Large intestine (tissue), 12 donors: ENCODE measurements at places on chromosomes 4 and X. TPM values are rescaled to one million over a fixed set of nuclear protein-coding genes. Genes with fewer than 3 reads are reported as not detected.

DNA sequence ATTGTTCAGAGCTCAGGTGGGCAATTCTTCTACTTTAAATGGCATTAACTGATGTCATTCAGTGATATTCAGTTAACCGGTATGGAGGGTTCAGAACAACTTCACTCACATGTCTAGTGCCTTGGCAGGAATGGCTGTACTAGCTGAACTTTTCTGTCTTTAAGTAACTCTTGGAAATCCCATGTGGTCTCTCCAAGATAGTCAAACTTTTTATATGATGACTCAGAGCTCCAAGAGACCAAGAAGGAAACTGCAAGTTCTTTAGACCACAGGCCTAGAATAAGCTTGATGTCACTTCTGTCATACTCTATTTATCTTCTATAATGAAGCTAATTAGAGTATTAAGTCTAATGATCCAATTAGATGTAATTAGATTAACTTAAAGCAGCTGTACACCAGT is 24.9 kb downstream of the LHFPL1 start:
- no peak for DNase-seq
- no peak overlapping the region for H3K4me3 ChIP-seq

DNA sequence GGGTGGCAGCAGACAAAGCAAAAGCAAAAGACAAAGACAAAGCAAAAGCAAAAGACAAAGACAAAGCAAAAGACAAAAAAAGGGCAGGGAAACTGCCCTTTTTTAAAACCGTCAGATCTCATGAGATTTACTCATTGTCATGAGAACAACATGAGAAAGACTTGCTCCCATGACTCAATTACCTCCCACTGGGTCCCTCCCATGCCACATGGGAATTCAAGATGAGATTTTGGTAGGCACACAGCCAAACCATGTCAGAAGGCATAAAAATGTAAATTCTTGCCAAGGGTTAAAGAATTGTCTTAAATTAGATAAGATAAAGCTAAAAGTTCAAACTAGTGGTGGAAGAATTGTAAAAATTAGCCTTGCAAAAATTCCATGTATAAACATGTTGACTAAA is 419.7 kb downstream of the TRAM1L1 start:
- H3K36me3 ChIP-seq = no peaks in the 10 kb centered on the region
- no peak overlapping the region for H3K27ac ChIP-seq
- no peak overlapping the region for H3K4me3 ChIP-seq
- H3K27me3 ChIP-seq = no peaks in the 10 kb centered on the region
- H3K4me1 ChIP-seq = no peaks in the 10 kb centered on the region
- DNase-seq = no peak

S100P gene
- polyA plus RNA-seq = 5.0 TPM

DNA sequence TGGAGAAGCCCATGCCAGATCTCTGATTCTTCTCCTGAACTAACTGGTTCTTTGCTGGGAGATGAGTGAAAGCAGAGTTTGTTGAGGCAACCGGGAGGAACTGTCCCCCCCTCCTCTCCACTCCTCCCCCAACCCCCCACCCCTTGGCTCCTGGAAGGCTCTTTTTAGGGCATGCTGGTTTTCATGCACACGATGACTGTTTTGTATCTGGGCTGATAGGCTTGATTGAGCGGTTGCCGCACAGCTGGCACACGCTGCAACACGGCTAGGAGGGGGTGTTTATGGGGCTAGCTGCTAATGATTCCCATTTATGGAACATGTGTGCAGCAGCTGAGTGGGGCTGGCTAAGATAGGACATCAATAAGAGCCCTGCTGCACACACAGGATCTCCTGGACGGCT is 137.2 kb downstream of the SMIM20 start:
- H3K27me3 ChIP-seq = no peaks in the 10 kb centered on the region
- no peak overlapping the region for H3K27ac ChIP-seq
- peaks cover 3% of the 10 kb centered on the region for H3K4me1 ChIP-seq

DNA sequence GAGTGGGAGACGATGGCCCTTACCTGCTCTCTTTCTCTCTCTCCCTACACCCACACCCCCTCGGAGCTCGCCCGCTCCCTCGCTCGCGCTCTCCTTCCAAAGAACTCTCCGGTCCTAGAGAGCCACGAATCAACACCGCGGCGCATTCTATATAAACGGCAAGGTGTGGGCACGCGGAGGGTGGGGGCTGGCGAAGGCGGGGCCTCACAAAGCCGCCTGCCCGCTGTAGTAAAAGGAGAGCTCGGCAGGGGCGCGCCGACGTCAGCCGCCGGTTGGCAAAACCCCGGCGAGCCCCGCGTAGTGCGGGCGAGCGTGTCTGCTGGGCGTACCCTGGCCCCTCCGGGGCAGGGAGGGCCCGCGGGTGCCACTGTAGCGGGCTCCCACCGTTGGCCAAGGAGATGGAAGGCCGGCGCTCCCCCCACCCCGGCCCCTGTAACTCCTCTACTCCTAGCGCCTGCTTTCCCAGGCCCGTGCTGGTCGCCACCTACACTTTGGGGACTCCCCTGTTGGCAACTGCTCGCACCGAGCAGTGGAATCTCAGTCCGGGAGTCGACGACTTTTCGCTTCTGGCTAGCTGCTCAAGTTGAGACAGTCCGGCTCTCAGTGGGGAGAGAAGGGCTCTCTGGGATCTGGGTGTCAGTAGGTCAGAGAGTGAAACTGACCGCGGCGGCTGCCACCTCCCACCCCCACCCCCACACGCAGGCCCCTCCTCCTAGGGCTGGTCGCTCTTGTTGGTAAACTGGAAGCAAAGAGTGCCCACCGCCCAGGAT is 325.5 kb upstream of the F9 start:
- H3K4me3 ChIP-seq = peak overlapping the region; percentile 33
- no peaks in the 10 kb centered on the region for H3K4me1 ChIP-seq
- DNase-seq = peak; percentile 18
- no peak overlapping the region for H3K27ac ChIP-seq
- peaks cover 40% of the 10 kb centered on the region for H3K27me3 ChIP-seq

RBM46 gene
- polyA plus RNA-seq = 0.06 TPM

- DNase-seq = no peak
- no peaks in the 10 kb centered on the region for H3K4me1 ChIP-seq
- no peak overlapping the region for H3K27ac ChIP-seq
- no peaks in the 10 kb centered on the region for H3K36me3 ChIP-seq
- no peak overlapping the region for H3K4me3 ChIP-seq
- no peaks in the 10 kb centered on the region for H3K27me3 ChIP-seq
These were observed 248.0 kb downstream of the GALNTL6 start for GRCh38 chr4:172061204-172061603.

DNA sequence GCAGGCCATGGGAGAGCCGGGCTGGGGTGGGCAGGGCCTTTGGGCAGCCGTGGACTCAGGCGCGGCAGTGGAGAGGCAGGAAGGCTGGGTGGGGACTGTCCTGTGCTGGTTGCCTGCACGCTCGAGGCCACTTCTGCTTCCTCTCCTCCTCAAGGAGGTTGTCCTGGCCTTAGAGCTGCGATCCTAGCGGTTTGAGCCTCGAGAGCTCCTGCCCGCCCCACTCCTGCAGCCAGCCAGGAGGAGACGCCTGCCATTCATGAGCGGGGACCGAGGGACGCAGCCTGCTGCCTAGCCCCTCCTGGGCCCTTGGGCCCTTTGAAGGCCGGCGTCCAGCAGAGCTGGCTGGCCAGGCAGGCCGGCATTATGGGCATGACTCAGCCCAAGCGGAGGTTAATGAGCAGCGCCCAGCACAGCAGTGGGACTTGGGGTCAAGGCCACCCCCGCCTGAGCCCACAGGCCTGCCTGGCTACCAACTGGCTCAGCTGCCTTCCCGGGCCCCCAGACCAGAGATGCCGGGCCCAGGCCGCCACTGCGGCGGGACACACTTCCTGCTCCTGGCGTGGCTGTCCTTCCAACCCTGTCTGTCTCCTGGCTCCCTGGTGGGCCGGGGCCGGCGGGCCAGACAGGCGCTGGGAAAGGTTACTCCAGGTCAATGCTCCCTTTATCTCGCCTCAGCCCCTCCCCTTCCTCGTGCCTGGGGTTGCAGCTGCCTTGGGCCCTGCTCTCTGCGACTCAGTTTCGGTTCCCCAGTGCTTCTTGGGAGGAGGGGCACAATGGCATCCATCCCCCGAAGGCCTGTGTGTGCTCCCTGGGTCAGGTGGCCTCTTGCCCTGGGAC is 1.8 kb downstream of the ABCD1 start:
- peak overlapping the region; percentile 28 for H3K4me3 ChIP-seq
- H3K4me1 ChIP-seq = peaks cover 36% of the 10 kb centered on the region
- peak; percentile 81 for DNase-seq
- peaks cover 11% of the 10 kb centered on the region for H3K36me3 ChIP-seq
- H3K27me3 ChIP-seq = no peaks in the 10 kb centered on the region

DNA sequence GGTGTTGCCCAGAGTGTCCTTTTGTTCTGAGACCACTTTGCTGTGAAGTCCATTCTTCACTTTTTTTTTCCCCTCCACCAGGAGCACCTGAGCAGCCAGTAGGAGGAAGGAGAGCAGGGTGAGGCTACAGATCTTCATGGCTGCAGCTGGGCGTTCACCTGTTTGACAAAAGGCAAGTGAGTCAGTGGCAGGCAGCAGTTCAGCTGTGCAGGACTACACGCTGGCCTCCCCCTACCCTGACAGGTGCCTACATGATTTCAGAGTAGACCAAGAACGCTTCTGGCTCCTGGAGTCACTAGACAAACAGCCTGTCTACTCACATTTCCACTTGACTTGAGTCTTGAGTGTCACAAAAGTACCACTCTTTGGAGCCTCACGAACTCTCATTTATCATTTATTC is 2.0 kb downstream of the FGFBP1 start:
- DNase-seq = no peak
- peaks cover 3% of the 10 kb centered on the region for H3K4me1 ChIP-seq
- H3K27me3 ChIP-seq = no peaks in the 10 kb centered on the region
- no peak overlapping the region for H3K4me3 ChIP-seq
- no peaks in the 10 kb centered on the region for H3K36me3 ChIP-seq

TLL1 gene
- 2.8 TPM for polyA plus RNA-seq

PPP1R2C gene
- not detected for polyA plus RNA-seq

CXCL11 gene
- polyA plus RNA-seq = 0.30 TPM

RASGEF1B gene
- 30.6 TPM for polyA plus RNA-seq

GRCh38 chr4:60656171-60656570 is 544.0 kb upstream of the ADGRL3 start:
- no peaks in the 10 kb centered on the region for H3K4me1 ChIP-seq
- no peaks in the 10 kb centered on the region for H3K27me3 ChIP-seq
- H3K27ac ChIP-seq = no peak overlapping the region
- no peak for DNase-seq
- H3K36me3 ChIP-seq = no peaks in the 10 kb centered on the region

DNA sequence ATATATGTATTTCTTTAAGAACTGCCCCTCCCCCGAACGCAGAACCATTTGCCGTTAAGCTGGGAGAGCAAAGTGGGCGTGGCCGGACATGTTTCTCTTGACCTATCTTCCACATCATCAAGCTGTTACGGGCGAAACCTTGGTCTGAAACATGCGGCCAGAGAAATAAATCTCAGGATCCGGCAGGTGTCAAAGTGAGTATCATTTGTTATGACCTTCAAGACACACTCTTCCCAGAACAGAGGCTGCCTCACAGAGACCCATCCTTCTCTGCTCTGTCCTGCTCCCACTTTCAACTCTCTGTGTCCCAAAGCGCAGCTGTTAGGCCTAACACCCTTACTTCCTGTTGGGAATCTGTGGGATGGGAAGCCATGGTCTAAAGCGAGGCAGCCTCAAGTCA is at the start of gene MAGEB18:
Gene MAGEB18, plus strand, starts transcription at position 70 of the 400 bp plus-strand sequence. CDS start 643 bp downstream, outside the sequence.
- no peak within 1 kb of the TSS for H3K27ac ChIP-seq
- no peaks in the 10 kb centered on the region for H3K36me3 ChIP-seq
- no peak for DNase-seq
- no peak within 1 kb of the TSS for H3K4me3 ChIP-seq

DNA sequence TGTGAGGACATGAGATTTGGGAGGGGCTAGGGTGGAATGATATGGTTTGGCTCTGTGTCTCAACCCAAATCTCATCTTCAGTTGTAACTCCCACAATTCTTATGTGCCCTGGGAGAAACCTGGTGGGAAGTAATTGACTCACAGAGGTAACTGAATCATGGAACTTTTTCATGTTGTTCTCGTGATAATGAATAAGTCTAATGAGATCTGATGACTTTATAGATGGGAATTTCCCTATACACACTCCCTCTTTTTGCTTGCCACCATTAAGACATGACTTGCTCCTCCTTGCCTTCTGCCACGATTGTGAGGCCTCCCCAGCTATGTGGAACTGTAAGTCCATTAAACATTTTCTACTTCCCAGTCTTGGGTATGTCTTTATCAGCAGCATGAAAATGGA is 253.2 kb upstream of the GK2 start:
- H3K36me3 ChIP-seq = no peaks in the 10 kb centered on the region
- no peaks in the 10 kb centered on the region for H3K27me3 ChIP-seq
- no peaks in the 10 kb centered on the region for H3K4me1 ChIP-seq
- DNase-seq = no peak

DNA sequence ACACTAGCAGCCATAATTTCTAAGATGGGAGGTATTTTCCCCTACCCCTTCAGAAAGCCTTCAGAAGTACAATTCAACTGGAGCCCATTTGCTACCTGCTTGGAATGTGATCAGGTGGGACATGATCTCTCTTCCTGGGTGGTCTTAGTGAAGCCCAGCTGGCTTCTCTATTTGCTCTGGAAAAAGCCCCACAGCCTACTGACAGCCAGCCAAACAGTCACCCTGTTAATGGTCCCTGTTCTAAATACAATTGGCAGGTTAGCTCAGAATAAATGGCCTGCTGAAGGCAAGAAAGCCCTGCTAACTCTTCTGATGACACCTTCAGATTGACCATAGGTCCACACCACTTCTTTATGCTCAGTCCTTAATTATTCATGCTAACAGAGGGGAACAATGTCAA is 39.9 kb downstream of the HS6ST2 start:
- no peaks in the 10 kb centered on the region for H3K36me3 ChIP-seq
- H3K27ac ChIP-seq = no peak overlapping the region
- no peak overlapping the region for H3K4me3 ChIP-seq
- no peaks in the 10 kb centered on the region for H3K4me1 ChIP-seq
- no peaks in the 10 kb centered on the region for H3K27me3 ChIP-seq

ARHGEF38 gene
- polyA plus RNA-seq = 10.7 TPM

LRP2BP gene
- polyA plus RNA-seq = 2.6 TPM

- peak overlapping the region; percentile 47 for H3K4me3 ChIP-seq
- H3K27me3 ChIP-seq = peaks cover 34% of the 10 kb centered on the region
- no peaks in the 10 kb centered on the region for H3K36me3 ChIP-seq
- DNase-seq = peak; percentile 61
- no peak overlapping the region for H3K27ac ChIP-seq
These were observed 48.7 kb upstream of the BCOR start for GRCh38 chrX:40146262-40147125.

- no peak overlapping the region for H3K27ac ChIP-seq
- H3K36me3 ChIP-seq = no peaks in the 10 kb centered on the region
- DNase-seq = no peak
- H3K4me3 ChIP-seq = no peak overlapping the region
These were observed 28.5 kb downstream of the RNF212 start for GRCh38 chr4:1084796-1085403.

- no peaks in the 10 kb centered on the region for H3K4me1 ChIP-seq
- no peak for DNase-seq
- H3K27ac ChIP-seq = no peak overlapping the region
- no peaks in the 10 kb centered on the region for H3K36me3 ChIP-seq
- H3K27me3 ChIP-seq = no peaks in the 10 kb centered on the region
These were observed 2109.9 kb upstream of the AGA start for GRCh38 chr4:179552131-179552530.

GRCh38 chr4:1027915-1028238 is 16.5 kb downstream of the FGFRL1 start:
- H3K4me1 ChIP-seq = peaks cover 4% of the 10 kb centered on the region
- peaks cover 31% of the 10 kb centered on the region for H3K27me3 ChIP-seq
- no peak overlapping the region for H3K4me3 ChIP-seq
- H3K27ac ChIP-seq = no peak overlapping the region
- DNase-seq = no peak
